ENCODE measurements at places on chromosomes 2 and 18.

- DNase-seq = no peak
Observed at GRCh38 chr2:218813771-218814460, 17.7 kb downstream of the PRKAG3 start.

DNA sequence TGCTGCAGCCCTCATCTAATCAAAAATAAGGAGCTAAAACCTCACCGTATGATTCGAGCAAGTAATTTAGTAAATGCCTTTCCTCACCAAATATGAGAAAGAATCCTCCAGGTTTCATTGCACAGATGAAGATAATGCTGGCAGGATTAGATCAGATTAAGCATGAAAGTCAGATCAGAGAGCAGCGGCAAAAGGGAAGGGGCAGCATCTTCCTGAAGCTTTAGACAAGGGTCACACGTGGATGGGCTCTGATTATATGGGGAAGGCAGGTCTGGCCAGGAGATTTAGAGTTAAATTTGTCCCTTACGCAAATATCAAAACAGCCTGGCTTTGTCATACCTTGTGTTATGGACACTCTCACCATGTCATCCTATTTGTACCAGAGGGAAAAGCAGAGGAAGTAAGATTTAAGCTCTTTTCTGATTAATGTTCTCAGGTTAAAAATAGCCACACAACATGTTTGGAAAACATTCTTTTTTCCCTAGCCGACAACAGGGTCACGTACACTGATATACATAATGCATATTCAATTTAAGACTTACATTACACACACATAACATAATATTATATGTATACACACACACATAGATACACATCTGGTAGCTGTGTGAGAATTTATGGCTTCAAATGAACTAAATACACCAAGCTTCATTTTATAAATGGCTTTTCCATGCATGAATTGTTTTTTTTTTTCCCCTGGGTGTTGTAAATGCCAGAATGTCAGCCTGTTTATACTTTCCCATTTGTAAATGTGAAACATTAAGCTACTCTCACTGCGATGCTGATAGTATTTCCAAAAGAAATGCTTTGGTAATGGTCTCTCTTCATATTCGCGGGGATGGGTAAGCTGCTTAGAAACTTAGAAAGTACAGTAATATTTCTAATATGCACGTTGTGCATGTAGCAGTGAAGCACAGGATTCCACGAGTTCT, 196.3 kb upstream of the SIX3 start:
- DNase-seq = no peak

DNA sequence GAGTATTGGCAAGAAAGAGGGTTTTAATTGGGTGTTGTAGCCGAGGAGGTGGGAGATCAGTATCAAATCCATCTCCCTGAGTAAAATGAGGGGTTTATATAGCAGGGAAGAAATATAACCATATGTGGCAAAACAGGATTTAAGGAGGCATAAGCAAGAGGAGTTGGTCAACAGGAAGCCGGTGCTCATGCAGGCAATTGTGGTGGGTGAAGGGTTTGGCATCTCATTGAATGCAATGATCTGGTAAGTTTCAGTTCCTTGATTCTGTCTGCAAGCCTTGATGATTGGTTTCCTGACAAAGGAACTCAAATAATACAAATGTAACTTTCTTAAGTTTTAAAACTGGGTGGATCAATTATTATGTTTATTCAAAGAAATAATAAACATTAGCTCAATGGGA, 564.4 kb upstream of the LINC00305 start:
- DNase-seq = no peak

DNA sequence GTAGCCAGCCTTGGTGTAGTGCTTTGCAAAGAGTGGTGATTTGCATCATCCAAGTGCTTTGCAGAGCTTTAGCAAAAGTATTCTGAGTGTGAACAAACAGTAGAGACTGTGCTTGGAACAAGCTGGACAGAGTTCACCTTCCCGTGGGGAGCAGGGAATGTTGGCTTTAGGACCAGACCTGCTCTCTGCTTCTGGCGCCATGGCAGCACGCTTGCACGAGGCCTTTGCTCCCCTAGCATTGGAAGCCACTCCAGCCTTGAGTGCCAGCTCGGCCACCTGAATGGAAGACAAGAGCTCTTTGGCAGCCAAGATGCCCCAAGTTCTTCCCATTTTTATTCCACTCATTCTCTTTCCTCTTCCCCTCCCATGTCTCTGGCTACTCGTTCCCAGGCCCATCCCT, 250.8 kb upstream of the OSR1 start:
- DNase-seq = no peak

- DNase-seq = no peak
Observed at GRCh38 chr2:212970132-212970531, 181.3 kb downstream of the IKZF2 start.

DNA sequence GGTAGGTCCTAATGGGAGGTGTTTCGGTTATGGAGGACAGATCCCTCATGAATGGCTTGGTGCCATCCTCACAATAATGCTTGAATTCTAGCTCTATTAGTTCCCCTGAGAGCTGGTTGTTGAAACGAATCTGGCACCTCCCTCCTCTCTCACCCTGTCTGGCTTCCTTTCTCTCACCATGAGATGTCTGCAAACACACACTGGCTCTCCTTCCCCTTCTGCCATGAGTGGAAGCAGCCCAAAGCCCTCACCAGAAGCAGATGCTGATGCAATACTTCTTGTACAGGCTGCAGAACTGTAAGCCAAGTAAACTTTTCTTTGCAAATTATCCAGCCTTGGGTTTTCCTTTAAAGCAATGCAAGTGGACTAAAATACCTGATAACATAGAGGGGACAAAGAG, 86.6 kb downstream of the RND3 start:
- no peak for DNase-seq

DNA sequence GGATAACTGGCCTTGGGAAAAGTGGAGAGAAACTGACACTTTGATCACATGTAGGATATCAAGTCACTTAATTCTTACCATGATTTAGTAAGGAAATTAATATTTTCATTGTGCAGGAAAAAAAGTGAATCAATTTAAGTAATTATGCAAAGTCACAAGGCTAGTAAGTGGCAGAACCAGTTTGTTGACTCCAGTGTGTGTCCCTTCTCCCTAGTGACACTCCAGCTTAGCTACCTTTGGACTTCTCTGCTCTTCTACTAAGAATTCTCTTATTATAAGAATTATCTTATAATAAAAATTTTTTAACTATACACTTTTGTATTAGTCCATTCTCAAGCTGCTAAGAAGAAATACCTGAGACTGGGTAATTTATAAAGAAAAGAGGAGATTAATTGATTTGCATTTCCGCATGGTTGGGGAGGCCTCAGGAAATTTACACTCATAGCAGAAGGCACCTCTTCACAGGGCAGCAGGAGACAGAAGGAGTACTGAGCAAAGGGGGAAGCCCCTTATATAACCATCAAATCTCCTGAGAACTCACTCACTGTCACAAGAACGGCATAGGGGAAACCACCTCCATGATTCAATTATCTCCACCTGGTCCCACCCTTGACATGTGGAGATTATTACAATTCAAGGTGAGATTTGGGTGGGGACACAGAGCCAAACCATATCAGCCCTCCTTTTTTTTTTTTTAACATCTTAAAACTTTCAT, 13.6 kb downstream of the COL4A4 start:
- no peak for DNase-seq

DNA sequence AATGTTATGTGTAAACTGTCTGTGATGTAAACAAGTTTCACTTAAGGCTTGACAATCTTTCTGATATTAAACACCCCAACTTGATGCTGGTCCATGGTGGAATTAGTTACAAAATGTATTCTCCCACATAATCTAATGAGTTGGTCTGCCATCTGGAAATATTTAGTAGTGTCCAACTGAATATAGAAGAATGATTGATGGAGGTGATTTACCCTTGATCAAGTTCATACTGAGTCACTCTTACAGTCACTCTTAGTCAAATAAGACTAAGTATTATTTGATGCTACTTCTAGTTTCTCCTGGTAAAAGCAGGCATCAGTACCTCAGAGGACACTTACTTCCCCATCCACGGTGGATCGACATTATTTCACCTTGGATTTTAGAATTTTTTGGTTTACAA, 198.1 kb downstream of the SATB2 start:
- no peak for DNase-seq

GRCh38 chr2:173749315-173749714, 215.9 kb downstream of the SP3 start:
- no peak for DNase-seq

GRCh38 chr2:15154297-15154696, 406.8 kb downstream of the NBAS start:
- DNase-seq = no peak

- DNase-seq = no peak
Observed at GRCh38 chr2:70790136-70790828, at the start of gene FIGLA. TSS of gene FIGLA (minus strand) at chr2:70790643. CDS start at chr2:70790638, 5 bp downstream.

DNA sequence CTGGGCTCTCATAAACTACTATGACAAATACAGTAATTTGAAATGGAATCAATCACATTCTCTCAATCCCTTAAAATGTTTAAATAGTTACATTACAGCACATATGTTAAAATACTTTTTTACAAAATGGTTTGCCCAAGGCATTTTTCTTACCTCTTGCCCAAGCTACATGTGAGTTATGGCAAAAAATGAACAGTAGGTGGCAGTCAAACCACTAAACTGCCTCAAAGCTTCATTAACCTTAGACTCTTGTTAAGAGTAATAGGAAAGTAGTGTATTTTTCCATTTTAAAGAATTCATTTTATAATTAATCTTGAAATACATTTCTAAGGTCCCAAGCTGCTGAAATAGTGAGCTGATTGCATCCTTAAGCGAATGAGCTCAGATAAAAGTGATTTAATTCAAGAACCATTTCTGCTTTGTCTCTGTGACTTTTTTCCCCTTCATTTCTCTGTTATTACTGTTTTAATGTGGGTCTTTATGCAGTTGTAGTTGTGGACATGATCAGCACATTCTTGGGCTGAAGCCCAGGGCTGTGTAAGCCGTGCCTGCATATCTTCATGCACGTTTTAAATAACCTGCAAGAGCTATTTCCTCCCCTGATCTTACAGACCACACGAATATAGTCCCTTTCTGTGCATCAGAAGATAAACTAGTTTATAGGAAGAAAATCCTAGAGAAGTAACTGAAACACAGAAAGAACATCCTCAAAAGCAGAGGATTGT, 311.8 kb downstream of the LNPK start:
- peak; percentile 42 for DNase-seq

DNA sequence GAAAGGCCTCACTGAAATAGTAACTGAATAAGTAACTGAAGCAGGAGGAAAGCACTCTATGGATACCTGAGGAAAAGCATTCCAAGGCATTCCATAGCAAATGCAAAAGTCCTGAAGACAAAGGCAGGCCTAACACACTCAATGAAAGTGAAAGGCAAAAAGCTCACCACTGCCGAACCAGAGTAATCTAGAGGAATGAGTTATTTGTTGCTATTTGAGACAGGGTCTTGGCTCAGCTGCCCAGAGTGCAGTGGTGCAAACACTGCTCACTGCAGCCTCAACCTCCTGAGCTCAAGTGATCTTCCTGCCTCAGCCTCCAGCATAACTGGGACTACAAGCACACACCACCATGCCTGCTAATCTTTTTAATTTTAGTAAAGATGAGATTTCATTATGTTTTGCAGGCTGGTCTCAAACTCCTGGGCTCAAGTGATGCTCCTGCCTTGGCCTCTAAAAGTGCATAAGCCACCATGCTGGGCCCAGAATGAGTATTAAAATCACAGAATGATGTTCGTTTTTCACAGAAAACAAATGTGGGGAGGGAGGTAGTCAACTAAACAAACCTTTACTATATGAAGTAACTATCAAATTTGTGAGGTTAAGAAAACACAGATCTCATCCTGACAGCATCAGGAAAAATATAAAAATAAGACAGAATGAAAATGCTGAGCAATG, 17.9 kb downstream of the PIAS2 start:
- DNase-seq = no peak

All from stimulated activated CD4-positive, alpha-beta T cell treated with anti-CD3 and anti-CD28 coated beads, Interleukin-12 subunit alpha, Interleukin-12 subunit beta, amount 100 ng/mL, for 48 hours (primary cell).